ENCODE measurements at places on chromosomes 4 and X. TPM values are rescaled to one million over a fixed set of nuclear protein-coding genes. Genes with fewer than 3 reads are reported as not detected.

The GYPE gene
- 3.6 TPM for polyA plus RNA-seq

The RAB33A gene
- 11.0 TPM for polyA plus RNA-seq

The PABPC1L2B gene
- not detected for polyA plus RNA-seq

The EFNB1 gene
- 4.8 TPM for polyA plus RNA-seq

The KDM6A gene
- polyA plus RNA-seq = 23.7 TPM

The FATE1 gene
- not detected for polyA plus RNA-seq
